ENCODE measurements at places on chromosomes 7 and 10.

DNA sequence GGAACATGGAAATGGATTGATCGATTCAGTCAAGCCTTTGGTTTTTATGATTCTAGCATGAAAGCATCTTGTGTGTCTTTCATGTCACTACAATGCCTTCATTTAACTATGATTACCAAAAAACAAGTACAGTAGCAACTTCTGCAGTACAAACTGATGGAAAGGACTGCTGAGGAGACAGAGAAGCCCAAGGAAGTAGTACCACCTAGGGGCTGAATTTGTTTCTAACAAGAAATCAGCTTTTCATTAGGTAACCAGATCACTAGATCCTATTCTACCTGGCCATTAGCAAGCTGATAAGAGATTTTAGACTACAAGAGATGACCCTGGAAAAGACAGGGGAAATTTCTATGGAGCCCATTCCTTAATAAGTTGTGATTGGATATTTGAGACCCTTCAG lies 3.2 kb upstream of the IFIT1 start:
- DNase-seq: no peak

DNA sequence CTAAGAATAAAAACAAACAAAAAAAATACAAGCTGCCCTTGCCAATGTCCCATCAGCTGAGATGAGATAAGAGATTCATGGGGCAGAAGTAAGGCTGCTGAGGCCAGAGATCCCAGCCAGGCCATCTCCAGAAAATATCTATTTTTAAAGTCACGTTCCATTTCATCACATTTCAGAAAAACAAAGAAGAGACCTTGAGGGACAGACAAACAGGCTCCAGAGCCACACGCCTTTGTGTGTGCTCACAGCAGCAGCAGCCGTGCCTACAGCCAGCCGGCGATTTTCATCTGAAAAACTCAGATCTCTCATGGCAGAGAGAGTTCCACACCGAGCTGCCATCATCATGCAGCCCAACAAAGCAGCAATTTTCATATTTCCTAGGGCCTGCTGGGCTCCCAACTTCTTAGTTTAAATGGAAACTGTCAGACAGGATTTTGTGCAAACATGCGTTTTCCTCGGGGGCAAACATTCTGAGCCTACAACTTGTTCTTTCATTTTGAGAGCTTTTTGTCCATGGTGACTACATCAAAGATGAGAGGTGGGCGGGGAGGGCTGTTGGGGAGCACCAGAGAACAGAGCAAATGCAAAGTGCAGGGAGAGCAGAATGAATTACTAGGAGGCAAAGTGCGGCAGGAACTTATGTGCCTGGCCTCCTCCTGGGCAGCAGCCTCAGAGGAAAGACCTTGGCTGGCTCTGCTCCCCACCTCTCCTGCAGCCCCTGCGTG lies 38.8 kb downstream of the DLG5 start:
- no peak for DNase-seq

- DNase-seq: no peak
Measured at GRCh38 chr10:115624448-115624847, 531.3 kb downstream of the ATRNL1 start.

DNA sequence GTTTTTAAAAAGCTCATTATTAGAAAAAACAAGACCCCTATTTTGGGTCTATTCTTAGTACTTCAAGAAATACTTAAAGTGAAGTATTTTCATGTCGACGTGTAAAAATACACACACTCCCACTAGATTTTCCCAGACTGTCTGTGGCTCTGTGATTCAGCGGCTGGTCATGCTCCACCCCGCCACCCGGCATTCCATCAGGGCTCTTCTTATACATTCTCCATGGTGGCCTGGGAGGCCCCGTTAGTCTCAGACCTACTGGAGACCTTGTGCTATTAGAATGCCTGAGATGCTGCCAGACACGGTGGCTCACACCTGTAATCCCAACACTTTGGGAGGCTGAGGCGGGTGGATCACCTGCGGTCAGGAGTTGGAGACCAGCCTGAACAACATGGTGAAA lies 13.1 kb downstream of the TECPR1 start:
- no peak for DNase-seq

DNA sequence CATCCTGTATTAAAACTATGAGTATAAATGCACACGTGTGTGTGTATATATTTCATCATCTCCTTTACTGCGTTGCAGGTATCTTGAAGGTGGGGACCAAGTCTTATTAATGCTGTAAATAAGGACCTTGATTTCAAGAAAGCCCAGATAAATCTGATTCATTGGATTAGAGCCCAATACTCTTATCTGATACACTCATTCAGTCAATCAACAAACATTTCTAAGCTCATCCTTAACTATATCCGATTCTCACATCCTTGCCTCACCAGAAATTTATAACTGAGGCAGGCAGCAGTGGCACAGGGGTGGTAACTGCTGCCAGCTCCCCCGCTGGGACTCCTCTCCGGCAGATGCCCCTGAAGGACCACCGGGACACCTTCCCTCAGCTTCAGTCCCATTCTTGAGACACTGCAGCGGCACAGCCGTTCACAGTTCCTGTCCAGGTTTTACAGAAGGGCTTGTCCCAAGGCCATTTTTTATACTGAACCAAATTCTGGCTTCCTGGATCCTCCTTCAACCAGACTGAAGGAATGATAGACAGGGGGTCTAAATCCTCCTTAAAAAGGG lies 54.0 kb downstream of the BRI3 start:
- no peak for DNase-seq

DNA sequence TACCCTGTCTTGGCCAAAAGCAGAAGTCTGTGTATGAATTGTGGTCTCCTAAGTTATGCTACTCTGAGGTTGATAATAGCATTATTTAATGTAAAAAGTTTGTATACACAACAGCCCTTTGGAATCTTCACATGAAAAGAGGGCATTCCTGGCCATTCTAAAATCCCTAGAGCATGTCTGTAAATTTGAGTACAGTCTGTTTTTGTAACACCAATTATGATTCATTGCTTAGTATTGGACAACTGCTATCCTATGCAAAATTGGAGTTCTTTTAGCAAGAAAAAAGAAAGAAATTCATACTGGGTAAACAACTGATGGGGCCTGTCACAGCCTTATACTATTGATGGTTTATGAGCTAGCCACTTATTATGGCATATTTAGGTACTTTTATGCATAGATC lies 10.2 kb downstream of the CUTC start:
- no peak for DNase-seq

DNA sequence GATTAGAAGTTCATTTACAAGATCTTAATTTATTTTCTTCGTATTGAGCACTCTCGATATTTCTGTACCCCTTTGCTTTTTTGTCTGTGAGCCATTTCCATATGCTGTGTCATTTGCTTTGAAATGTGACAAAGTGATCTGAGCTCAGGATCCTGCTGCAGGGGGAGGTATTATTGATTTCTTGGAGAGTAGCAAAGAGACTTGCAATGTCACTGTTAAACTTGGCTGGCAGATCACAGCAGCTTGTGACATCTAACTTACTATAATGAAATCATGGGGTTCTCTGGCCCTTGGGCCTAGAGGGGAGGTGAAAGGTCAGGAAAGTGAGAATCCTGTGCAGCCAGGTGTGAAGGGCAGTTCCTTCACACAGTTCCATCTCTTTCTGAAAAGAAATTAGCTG lies 923.4 kb downstream of the REEP3 start:
- DNase-seq: no peak

DNA sequence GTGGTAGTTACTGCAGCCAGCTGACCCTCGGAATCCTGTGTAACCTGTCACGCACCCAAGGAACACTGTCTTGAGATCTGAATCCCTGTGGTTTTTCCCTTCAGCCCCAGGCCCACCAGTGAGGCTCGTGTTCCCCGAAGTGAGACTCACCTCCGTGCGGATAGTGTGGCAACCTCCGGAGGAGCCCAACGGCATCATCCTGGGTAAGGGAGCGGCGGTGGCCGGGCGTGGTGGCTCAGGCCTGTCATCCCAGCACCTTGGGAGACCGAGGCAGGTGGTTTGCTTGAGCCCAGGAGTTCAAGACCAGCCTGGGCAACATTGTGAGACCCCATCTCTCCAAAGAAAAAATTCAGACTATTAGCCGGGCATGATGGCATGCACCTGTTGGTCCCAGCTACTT lies 549.9 kb upstream of the FOXK1 start:
- no peak for DNase-seq

GRCh38 chr7:78164459-78164858 lies 365.9 kb downstream of the PHTF2 start:
- DNase-seq: no peak

DNA sequence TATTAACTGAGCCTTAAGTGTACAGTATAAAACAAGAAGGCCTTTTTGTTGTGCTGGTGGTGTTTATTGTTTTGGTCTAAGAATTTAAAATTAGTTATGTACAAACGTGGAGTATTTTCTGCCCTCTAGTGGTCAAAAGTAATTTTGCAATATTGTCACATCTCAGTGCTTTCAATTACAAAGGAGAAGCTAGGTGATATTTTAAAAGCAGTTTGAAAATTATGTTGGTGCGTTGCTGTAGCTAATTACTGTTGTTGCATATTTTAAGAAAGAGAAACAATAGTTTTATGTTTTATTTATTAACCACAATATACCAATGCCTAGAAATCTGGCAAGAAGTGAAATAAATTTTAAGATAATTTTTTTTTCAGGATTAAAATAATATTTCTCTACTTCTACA lies 11.4 kb downstream of the NPVF start:
- DNase-seq: no peak

DNA sequence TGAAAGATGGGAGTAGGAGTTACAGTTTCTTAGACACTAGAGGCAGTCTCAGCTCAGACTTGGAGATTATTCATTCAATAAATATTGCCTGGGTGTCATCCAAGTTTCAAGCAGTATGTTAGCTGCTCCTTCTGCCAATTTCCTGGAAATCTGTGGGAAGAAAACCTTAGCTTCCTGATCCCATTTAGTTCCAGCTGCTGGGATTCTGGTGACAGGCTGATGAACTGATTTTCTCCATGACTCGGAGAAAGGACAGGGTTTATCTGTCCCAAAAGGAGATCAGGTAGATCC lies 95.8 kb downstream of the CLEC2L start:
- DNase-seq: no peak

DNA sequence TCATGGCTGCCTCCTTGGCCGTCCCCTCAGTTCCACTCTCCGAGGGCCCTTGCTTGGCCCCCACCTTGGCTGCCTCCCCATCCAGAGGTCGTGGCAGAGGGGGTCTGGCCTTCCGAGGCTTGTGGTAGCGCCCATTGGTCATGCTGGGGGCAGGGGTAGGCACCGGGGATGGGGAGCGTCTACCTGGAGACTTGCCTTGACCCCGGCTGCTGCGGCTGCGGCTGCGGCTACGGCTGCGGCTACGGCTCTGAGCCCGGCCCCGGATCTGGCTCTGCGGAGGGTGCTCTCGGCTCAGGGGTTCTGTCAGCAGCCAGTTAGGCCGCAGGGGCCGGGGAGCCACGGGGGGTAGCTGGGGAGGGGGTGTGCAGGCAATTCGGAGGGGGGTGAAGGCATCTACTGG lies 10.7 kb downstream of the LZTS2 start:
- no peak for DNase-seq

DNA sequence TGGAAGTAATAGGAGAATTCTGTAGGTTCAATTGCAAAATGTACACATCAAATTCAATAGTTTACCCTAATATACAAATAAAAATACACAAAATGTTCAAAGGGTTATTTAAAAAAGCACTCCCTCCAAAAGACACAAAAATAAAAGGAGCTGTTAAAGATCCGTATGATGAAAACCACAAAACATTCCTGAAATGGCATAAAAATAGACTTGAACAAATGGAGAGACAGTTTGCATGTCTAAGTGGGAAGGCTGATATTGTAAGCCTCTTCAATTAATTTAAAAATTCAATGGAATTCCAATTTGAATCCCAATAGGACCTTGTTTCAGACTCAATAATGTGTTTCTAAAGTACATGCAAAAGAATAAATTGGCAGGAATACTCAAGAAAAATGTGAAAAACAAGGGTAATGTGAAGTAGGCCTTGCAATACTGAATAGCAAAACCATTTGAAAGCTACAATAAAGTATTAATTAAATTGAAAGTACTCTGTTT lies 38.0 kb upstream of the INSYN2A start:
- DNase-seq: no peak

DNA sequence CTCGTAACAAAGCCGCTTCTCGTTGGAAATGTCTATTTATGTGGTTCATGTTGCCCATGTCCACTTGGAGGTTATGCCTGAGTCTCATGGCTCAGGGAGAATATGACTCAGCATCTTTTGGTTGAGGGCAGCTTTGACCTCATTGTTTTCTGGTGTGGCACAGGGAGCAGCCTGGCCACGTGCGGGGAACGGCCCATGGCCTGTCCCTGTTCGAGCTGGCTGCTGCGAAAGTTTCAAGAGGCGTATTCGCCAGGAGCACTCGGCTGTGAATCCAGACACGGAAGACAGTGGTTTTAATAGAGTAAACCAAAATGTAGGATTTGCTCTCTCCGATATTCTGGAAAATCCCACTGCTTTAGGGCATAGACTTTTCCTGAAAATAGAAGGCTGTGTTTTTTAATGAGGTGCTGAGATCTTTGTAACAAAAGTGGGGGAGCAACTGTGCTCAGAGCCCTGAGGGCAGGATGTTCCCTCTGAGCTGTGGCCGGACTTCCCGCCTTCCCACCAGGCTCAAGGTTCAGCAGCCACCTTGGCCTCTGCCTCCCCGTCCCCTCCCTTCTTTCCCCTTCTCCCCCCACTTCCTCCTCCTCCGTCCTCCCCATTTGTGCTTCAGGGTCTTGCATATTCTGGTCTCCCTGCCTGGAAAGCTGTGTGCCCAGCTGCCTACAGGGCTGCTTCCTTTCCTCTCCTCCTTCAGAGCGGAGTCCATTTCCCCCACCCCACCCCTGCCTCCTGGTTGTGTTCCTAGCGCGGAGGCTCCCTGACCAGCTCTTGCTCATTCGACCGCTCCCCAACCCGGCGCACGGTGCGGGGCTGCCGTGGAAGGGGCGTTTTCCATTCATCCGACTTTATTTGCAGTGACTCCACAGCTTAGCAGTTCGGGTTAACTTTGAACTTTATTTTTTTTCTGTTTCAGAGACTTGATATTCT lies 642.0 kb downstream of the SDK1 start:
- DNase-seq: no peak

- no peak for DNase-seq
Measured at GRCh38 chr7:4683043-4683883, 1.2 kb downstream of the FOXK1 start.

DNA sequence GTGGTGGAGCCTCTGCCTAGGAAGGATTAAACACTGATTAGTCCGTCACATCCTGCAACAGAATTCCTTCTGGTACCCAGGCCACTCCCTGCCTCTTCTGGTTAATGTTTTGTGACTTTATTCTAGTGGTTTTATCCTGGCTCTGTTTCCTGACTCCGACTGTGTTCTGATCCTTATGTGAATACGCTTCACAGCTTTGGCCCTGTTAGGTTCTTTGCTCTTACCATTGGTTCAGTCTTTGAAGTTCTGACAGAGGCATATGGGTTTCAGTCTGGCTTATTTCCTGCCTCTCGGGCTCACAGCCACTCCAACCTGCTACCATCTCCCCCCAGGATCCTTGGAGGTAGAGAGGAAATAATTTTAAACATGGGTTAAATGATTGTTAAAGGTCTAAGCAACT lies 23.2 kb upstream of the FGL2 start:
- DNase-seq: no peak

GRCh38 chr7:46853451-46853850 lies 728.5 kb downstream of the TNS3 start:
- DNase-seq: no peak

- DNase-seq: no peak
Measured at GRCh38 chr7:88628363-88629085, 131.0 kb upstream of the ZNF804B start.
